ENCODE measurements at places on chromosomes 13 and 19. TPM values are rescaled to one million over a fixed set of nuclear protein-coding genes. Genes with fewer than 3 reads are reported as not detected.

GRCh38 chr19:355134-355533 is 10.5 kb upstream of the MIER2 start:
- no peak for DNase-seq

- DNase-seq = no peak
Observed at GRCh38 chr13:71865874-71866334, 1.1 kb downstream of the DACH1 start.

GRCh38 chr19:51884713-51885112 is 3.0 kb downstream of the ZNF577 start:
- DNase-seq = no peak

- DNase-seq = peak; percentile 57
Observed at GRCh38 chr13:67043901-67044300, 186.2 kb downstream of the PCDH9 start.

The ECSIT gene
- 42.3 TPM for total RNA-seq

DNA sequence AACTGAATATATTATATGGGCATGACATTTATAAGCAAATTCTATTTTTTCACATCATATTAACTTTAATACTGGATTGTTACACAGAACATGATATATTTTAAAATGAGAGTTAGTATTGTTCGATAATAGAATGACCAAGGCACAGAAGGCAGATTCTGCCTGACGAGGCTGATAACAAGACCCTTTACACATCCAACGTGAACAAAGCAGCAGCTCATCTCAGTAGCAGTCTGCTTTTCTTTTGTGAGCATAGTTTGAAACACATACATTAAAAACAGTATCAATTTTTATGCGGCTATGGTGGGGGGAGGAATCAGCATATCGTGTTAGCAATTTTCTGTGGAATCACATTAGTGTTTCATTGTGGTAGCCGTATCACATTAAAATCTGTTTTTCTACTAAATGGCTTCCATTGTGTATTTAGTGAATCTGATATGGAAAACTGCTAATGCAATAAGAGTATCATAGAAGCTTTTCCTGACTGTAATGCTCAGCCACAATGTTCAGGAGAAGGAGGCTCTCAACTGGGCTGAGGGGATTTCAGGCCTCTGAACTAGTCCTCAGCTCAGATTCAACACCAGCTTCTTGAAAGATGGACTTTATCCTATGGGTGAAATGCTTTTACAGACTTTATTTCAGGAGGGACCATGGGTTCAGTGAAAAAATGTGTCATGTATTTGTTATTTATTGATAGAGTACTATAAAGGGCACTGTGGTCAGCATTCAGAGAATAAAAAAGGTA is 4.0 kb downstream of the SMAD9 start:
- DNase-seq = no peak

The ACP7 gene
- not detected for total RNA-seq

The CATSPERD gene
- not detected for total RNA-seq

The KIRREL2 gene
- total RNA-seq = not detected

DNA sequence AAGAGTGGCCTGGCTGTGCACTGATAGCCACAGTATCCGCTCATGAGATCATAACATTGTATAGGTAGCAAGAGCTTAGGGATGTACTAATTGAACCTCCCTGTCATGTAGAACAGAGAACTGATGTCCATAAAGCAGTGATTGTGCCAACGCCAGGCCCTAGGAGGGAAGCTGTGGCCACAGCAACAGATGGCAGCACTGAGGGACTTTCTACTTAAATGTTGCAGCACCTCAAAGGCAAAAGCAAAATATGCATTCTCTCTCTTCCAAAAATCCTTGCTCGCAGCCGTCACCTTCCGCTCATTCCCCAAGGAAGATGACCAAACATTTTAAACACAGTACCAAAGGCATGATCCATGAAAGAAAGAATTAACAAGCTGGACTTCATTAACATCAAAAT is 32.3 kb downstream of the COL4A1 start:
- DNase-seq = no peak

GRCh38 chr13:31015199-31015598 is 82.7 kb downstream of the TEX26 start:
- DNase-seq = peak; percentile 53

- DNase-seq = no peak
Observed at GRCh38 chr19:383922-384798, 24.8 kb downstream of the C2CD4C start.

DNA sequence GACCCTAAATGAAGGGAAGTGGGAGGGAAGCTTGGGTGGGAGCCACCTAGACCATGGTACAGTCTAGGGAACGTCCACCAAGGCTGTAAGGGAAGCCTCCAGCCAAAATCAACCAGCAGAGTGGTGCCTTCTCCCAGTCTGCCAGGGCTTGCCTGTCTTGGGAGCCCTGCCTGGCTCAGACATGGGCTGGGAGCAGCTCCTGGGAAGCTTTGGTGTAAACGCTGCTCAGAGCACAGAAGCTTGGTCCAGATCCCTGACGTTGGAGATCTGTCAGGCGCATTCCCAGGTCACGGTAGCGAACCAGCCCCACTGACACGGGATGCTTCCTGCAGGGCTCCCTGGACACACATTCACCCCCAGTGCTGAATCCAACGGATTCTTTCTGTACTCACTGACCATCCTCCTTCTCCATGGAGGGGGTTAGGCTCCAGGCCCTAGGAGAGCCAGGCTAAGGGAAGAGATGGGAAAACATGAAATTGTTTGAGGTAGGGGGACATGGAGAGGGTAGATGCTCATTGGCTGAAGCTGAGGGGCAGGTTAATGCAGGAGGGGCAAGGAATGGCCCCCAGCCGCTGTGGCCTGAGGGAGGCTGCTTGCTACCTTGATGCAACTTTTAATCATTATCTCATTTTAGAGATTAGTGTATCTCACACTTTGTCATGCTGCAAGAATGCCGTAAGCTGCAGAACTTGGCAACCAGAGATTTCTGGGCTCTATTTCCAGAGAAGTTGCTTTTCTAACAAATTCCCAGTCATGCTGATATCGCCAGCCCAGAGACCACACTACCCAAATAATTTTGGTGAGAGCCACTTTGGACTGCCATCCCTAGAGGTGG is 195.8 kb downstream of the UQCRFS1 start:
- no peak for DNase-seq

DNA sequence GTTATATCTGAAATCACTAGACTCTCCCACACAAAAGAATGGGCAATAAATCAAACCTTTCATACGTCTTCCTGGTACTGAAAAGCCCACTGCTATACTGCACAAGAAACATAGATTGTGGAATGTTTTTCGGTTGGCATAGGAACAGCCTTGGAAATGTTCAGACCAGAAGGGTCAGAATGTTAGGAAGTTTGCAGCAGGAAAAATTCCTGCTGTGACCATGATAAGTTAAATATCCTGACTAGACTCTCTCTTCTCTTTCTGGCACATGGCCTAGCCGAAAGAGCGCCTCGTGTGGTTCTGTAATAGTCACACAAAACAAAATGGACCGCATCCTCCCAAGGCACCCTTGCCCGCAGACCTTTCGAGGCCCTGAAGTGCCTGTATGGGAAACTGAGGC is 427.2 kb downstream of the COG6 start:
- DNase-seq = no peak

The SELENOV gene
- total RNA-seq = not detected

The ICAM5 gene
- total RNA-seq = 3.0 TPM

GRCh38 chr13:73610799-73611592 is 523.2 kb downstream of the KLF12 start:
- DNase-seq = no peak

DNA sequence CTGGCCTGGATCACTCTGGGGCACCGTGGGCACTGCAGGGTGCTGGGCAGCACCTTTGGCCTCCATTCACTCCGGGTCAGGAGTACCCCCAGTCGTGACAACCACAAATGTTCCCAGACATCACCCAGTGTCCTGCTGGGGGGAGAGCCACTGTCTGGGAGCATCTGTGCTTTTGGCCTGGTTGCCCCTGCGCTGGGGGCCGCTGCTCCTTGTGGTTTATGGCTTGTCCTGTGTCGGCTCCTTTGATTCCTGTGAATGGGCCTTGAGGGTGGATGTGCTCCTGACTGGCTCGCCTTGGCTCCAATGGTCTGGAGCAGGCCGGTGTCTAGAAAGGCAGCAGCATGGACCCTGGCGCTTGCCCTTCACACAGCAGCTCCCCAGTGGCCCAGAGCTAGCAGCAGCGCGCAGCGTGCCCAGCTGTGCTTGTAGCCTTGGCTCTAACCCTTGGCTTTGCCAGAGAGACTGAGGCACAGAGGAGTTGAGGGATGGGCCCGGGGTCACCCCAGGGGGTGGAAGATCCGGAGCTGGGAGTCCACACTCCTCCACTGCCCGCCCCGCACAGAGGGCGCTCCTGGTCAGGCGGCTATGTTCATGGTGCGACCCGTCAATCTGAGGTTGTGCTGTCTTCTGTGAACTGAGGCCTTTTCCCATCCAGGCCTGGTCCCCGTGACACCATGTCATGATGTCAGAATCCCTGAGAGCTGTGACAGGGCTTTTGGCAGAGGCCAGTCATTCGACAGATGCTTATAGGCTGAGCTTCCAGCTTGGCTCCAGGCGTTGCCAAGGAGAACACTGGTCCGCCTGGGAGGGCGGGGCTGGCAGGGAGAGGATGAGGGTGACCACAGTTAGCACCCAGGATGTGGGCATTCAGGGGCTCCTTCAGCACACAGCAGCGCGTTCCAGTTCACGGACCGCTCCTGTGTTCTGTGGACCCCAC is 4.1 kb downstream of the DAZAP1 start:
- DNase-seq = peak; percentile 54

DNA sequence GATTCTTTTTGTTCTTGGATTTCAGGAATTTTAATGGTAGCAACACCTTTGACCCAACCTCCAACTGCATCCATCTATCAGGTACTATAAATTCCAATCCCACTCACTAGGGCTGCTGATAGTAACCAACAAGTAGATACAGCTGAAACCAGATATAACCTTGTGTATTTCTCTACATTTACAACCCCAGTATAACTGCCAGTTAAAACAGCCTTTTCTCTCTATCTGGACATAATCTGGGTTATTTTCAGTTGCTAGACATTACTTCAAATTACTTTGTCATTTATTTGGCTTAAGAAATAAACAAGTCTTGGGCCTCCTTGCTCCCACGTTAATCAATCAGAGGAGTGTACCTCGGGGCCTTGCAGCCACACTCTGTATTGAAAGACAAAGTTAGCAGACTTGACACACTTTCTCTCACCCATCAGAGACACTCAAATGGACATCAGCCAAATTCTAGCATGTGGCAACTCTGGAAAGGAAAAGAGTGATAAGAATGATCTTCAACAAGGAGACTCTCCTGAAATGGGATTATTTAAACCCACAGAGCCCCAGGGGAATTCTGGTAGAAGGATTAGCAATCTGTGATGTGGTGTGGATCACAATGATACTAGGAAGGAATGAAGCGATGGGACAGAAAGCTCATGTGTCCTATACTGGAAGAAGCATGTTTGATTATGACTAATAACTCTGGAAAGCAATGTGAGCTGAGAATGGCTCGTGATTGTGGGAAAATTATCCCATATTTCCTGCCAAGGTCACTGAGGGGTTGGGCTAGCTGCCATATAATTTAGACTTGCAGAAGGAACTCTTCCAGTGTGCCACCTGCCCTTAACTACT is 157.5 kb downstream of the FLT1 start:
- peak; percentile 89 for DNase-seq

- no peak for DNase-seq
Observed at GRCh38 chr19:16456652-16457194, 15.0 kb downstream of the EPS15L1 start.

DNA sequence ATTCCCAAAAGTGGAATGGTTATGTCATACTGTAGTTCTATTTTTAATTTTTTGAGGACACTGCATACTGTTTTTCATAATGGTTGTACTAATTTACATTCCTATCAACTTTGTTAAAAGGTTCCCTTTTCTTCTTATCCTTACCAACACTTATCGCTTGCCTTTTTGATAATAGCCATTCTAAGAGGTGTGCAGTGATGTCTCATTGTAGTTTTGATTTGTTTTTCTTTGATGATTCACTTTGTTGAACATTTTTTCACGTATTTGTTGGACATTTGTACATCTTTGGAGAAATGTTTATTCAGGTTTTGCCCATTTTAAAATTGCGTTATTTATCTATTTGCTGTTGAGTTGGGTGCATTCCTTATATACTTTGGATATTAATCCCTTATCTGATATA is 188.8 kb upstream of the SPRY2 start:
- DNase-seq = no peak

GRCh38 chr19:3798137-3798536 is 12.0 kb upstream of the MATK start:
- no peak for DNase-seq

- peak; percentile 62 for DNase-seq
Observed at GRCh38 chr19:17680230-17680722, 7.9 kb downstream of the UNC13A start.

GRCh38 chr19:4557971-4558941 is 1.2 kb downstream of the SEMA6B start:
- DNase-seq = no peak

DNA sequence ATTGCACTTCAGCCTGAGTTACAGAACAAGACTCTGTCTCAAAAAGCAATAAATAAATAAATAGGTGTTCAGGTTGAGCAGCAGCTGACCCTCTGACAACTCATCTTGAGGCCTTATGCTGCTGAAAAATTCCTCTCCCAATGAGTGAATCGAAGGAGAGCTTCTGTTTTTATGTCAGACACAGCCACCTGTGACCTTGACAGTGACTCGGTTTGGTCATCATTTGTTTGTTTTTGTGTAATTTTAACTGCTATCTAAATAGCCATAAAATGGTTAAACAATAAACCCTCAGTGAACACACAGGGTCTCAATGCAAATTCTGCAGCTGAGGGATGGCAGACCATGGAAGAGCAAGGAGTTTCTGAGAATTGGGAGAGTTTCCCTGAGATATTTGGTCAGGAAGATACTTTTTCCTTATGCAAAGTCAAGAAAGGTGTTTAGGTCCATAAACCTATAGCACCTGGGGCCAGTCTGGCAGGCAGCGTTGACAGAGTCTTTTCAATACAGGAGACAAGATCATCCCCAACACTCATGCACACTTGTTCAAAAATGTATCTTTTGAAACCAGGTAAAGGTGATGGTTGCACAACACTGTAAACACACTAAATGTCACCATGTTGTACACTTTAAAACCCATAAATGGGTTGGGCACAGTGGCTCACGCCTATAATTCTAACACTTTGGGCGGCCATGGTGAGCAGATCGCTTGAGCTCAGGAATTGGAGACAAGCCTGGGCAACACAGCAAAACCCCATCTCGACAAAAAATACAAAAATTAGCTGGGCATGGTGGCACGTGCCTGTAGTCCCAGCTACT is 16.6 kb upstream of the SLC25A30 start:
- DNase-seq = no peak

DNA sequence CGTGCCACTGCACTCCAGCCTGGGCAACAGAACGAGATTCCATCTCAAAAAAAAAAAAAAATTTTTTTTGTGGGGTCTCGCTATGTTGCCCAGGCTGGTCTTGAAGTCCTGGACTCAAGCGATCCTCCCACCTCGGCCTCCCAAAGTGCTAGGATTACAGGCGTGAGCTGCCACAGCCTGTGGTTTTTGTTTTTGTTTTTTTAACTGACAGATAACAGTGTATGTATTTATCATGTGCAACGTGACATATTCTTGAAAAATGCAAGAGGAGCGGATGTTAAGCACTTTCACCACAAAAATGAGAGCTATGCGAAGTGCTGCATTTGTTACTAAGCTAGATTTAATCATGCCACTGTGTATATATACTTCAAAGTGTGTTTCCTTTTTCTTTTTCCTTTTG is 49.0 kb downstream of the ARHGEF18 start:
- DNase-seq = peak; percentile 90

All from IMR-90 (cell line).